ENCODE measurements at places on chromosomes 2 and 18.

- no peak for DNase-seq
These were observed 28.0 kb upstream of the SMIM21 start for GRCh38 chr18:75455249-75456198.

- DNase-seq: no peak
These were observed 8.6 kb upstream of the SEH1L start for GRCh38 chr18:12939162-12939561.

- DNase-seq: no peak
These were observed 43.2 kb upstream of the MAPRE3 start for GRCh38 chr2:26927221-26927620.

DNA sequence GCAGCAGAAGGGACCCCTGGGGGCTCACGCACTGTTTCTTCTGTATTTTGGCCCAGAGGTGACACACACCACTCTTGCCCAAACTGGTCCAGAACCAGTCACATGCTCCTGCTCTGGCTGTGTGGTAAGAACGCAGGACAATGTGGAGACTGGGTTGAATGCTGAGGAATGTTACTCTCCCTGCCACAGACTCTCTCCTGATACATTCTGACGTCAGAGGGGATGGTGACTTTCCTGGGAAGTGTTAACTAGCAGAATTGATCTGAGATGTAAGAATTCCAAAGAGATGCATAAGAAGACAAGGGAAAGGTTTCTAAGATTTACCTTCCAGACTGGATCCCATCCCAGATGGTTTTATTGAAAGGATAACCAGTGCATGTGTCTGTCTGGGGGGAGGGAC, 100.8 kb downstream of the ASB1 start:
- DNase-seq: no peak

DNA sequence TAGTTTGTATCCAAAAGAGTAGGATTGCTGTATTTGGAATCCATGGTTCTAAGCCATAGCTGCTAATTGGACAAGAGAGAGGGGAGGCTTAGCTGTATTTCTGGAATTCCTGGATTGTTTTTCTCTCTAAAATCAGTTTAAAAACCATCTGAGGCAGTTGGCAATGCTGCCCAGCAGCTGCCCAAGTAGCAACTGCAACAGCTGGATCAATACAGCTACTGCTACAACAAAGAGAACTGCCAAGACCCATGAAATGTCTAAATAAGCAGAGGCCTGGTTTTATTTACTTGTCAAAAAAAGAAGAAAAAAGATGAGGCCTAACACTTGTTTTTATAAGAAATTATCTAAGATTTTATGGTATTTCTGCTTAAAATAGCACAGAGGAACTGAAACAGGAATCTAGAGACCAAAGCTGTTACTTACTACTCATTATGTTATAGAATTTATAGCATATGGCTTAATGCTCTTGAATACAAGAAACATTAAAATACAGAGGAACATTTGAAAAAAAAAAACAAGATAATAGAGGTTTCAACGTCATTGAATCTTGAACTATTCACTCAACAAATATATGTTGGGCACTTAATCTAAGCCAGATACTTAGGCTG, 39.1 kb downstream of the TMEFF2 start:
- DNase-seq: no peak

DNA sequence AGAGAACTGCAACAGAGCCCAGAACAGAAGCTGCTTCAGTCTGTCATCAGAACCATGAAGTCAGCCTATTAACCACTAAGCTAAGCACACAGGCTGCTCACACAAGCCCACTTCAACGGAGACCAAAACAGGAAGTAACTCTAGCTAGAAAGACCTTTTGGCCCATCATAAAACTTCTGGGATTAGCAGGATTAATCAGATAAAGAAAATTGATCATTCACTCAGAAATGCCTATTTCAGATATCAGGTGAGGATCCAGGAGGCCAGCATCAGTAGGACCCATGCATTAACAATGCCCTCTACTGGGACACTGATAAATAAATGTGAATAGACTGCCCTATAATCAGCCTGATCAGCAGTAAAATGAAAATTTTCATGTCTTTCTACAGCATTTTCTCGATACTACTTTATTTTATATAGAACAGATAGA, 101.4 kb downstream of the WDPCP start:
- no peak for DNase-seq

DNA sequence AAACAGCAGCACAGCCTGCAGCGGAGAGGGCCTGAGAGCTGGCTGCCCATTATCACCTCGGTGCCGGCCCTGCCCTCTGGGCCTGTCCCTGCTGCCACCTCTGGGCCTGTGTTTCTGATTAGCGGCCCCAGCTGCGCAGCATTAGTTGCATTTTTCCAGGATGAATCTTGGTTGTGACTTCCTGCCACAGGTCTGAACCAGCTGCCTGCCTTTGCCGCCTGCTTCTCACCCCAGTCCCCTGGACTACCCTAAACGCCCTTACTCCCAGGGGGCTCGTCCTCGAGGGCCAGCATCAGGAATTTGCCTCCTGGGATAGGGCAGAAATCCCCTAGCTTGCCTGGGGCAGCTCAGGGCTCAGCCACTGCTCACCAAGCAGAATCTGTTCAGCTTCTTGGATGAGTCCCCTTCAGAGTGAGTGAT, 342.8 kb downstream of the DYSF start:
- DNase-seq: no peak

GRCh38 chr18:46176001-46176400, 71.8 kb downstream of the HAUS1 start:
- no peak for DNase-seq

DNA sequence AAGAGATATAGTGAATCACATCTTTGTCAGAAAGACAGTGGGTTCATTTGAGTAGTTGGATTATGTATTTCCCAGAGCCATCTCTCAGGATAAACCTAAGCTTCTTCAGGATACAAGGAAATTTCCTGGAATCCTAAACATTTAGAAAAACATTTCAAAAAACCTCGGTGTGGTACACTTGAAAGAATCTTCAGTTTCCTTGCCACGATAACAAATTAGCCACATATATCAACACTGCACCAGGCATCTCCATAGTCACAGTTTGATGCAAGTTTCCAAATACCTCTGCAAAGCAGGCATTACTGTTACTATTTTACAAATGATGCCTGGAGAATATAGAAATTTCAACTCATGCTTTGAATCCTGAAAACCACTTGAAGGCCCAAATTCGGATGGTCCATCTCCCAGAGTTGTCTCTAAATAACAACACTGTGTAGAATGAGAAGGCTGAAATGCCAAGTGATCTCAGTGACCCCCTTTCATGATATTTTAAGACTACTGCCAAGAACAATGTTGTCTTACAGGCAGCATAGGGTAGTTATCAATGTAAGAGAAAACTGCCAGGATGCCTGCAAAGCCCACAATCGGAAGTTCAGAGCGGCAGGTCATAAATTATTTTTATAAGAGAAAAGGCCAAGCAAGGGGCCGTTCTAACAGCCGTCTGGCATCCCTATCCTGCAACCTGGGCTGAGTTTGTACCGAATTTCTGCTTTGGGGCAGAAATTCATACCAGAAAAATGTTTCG, 307.9 kb downstream of the TXNL1 start:
- no peak for DNase-seq

- DNase-seq: no peak
These were observed 90.2 kb upstream of the SCG2 start for GRCh38 chr2:223692191-223692947.

GRCh38 chr2:235098269-235098668, 146.5 kb downstream of the SH3BP4 start:
- no peak for DNase-seq

GRCh38 chr2:232901736-232902578, 31.9 kb downstream of the SNORC start:
- DNase-seq: no peak

DNA sequence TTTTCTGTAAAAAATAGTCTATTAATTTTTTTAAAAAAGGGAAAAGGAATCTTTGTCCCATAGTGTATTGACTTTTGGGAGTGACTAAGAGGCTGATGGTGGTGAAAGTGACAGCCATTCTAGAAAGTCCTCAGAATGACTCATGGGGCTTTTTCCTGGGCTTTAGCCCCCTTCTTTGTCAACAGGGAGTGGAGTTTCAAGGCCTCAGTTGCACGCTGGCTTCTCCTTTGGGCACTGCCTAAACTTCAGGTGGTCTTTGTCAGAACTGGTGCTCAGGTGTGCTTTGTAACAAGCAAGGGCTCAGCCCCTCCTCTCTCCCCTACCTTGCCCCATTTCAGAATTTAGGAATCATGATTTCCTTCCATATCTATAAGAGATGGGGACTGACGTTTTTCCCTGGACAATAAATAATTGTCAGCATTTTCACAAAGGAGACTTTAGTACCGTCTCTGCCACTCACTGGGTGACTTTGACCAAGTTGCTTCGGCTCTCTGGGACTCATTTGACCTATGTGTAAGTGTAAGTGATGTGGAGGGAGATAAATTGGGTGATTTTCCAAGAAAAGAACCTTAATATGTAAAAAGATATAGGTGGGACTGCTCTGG, 61.2 kb upstream of the IGFBP2 start:
- DNase-seq: no peak

GRCh38 chr2:137872577-137872976, 91.7 kb upstream of the HNMT start:
- no peak for DNase-seq

DNA sequence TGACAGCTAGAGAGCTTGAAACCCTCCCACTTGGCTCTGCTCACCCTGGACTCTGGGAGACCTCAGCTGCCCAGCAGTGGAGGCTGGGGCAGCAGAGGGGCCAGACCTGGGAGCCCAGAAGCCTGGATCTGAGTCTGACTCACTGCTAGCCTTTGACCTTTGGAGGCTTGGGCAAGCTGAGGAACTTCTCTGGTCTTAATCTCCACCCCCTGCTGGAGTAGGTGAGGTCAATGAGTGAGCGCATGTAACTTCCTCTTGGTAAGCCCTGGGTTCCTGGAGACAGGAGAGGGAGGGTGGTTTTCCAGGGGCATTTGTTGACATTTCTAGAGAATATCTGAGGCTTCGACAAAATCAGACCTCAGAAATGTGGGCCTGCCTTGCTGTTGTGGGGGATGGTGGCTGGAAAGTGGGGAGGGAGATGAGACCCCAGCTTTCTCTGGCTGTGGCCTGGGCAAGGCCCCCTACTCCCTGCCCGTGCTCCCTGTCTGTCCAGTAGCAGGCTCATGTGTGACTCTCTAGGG, 73.0 kb upstream of the YWHAQ start:
- DNase-seq: no peak

GRCh38 chr2:39631718-39632117, 34.0 kb upstream of the TMEM178A start:
- DNase-seq: no peak

DNA sequence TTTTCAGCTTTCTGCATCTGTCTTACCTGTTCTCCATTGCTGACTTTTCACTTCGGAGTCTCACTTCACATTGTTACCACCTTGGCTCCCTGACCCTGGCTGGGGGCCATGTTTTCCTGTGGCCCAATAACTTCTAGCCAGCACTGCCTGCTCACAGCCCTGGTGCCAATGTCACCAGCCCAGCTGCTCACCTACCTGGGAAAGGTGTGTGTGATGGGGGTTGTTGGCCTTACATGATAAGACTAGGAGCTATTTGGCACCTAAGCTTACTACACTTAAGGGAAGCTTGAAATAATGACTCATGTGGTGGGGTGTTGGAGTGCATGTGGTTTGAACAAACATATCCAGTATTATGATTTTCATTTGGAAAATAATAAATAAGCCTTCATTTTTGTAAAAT, 37.5 kb upstream of the PGAP1 start:
- no peak for DNase-seq

DNA sequence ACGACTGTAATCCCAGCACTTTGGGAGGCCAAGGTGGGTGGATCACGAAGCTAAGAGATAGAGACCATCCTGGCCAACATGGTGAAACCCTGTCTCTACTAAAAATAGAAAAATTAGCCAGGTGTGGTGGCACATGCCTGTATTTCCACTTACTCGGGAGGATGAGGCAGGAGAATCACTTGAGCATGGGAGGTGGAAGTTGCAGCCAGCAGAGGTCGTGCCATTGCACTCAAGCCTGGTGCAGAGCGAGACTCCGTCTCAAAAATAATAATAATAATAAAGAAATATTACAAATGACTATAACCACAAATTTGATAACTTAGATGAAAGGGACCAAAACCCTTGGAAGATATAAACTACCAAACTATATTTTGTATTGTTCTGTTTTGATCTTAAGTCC, 226.3 kb upstream of the GULP1 start:
- DNase-seq: no peak

DNA sequence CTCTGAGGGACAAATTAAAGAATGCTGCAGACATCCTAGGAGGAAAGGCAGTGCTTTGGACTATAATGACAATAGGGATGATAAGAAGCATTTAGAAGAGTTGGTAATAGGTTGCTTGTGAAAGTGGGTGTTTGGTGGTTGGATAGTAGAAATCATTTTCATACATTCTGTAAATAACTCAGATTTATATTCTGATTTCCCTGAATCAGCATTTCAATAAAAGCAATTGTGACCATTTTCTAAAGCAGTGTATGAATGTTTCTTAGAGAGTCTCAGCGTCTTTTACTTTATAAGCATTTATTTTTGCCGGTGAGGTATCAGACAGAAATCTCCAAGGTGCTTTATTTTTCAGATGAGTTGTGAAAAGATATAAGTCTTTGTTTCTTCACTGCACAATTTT, 1099.0 kb upstream of the LRRTM1 start:
- no peak for DNase-seq

- no peak for DNase-seq
These were observed 54.7 kb upstream of the RIOK3 start for GRCh38 chr18:23398401-23398800.

DNA sequence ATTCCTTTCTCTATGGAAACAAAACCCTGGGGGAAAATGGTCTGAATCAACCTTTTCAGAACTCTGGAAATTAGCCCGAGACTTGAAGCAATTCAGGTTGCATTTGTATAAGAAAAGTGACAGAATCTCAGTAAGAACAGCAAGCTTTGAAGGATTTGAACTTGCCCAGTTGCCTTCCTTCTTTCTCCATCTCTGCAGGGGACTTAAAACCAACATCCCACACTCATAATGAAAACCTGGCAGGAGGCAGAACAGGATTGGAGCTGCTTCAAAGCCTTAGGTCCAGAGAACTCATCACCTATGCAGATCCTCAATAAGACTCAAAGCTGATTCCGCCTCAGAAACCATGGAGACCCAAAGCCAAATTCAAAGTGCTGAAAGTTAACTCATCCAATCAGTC, 790.5 kb upstream of the ID2 start:
- no peak for DNase-seq

- no peak for DNase-seq
These were observed 97.2 kb downstream of the PID1 start for GRCh38 chr2:229173825-229174359.

DNA sequence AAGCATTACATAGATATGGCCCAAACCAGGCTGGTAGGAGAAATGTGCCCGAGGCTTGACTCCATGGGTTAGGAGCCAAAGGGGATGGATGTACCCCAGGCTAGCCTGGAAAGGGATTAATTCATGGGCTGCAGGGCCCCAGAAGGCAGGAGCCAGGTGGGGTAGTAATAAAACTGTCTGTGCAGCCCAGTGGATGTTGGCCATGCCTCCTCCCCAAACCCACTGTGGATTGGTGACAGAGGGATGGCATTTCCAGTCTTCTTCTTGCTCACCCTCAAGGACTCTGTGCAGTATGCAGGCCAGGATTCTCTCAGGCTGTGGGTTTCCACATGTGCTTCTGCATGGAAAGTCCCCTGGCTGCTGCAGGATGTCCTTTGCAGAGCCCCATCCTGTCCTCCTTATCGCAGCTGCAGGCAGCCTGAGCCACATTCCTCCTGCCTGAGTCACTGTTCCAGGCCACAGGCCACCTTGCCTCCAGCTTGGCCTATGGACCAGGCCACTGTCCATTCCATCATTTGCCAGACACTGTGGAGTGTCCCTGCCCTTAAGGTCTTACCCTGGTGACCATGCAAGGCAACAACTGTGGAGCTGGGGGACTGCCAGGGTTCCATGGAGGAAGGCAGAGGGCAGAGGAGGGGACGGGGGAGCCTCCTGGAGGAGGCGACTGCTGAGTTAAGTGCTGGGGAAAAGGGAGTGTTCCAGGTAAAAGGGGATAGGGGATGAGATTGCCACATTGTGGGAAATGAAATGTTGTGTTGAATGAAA, 38.9 kb downstream of the INO80C start:
- no peak for DNase-seq
